ENCODE measurements at places on chromosomes 5 and 9.
A peak's percentile ranks its signal among the peaks of the same experiment; 100 is the strongest.

DNA sequence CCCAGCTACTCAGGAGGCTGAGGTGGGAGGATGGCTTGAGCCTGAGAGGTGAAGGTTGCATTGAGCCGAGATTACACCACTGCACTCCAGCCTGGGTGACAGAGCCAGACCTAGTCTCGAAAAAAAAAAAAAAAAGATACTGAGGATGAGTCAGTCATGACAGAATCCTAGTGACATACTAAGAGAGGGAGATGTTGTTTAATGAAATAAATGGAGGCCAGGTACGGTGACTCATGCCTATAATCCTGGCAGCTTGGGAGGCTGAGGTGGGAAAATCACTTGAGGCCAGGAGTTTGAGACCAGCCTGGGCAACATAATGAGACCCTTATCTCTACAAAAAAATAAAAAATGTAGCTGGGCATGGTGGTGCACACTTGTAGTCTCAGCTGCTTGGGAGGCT, 107.2 kb downstream of the ZFAND5 start:
- DNase-seq: peak; percentile 54

GRCh38 chr5:17714186-17714585, 79.9 kb downstream of the TAF11L14 start:
- no peak for DNase-seq

GRCh38 chr9:10230512-10230911, 382.3 kb downstream of the PTPRD start:
- DNase-seq: no peak

DNA sequence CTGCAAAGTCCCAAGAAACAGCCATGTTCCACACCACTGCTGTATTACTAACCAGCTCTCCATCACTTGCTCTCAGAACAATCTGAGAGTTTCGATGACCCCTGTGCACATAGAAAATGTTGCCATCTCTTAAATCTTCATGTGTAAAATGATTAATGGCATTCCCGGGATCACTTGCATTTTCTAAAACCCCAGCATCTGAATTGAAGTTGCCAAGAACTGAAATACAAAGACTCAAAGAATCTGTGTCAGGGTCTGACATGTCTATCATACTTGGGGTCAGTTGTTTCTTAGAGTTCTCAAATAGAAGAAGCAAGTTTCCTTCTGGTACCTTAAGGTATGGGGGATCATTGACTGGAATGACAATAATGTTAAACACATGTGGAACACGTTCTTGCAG, 115.1 kb downstream of the ESM1 start:
- no peak for DNase-seq

DNA sequence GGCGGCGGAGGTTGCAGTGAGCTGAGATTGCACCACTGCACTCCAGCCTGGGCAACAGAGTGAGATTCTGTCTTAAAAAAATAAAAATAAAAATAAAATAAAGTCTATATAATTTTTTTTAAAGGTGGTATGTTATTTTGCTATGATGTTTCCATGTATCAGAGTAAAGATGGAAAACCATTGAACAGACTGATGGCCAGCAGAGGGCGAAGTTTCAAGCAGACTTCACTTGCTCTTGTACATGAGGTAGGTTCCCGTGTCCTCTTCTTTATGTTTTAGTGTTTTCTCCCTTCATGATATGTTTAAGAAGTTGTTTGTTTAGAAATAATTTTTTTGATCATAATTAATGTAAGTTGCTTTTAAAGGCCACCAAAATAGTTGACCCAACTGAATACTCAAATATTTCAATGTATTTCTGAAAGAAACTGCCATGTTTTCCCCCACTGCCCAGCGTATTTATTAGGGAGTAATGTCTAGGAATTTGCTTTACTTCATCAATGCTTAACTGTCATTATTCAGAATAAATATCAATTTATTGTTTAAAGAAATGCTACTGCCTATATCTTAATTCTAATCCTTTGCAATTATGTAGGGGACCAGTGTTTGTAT, 146.4 kb downstream of the HACD4 start:
- peak; percentile 54 for DNase-seq

DNA sequence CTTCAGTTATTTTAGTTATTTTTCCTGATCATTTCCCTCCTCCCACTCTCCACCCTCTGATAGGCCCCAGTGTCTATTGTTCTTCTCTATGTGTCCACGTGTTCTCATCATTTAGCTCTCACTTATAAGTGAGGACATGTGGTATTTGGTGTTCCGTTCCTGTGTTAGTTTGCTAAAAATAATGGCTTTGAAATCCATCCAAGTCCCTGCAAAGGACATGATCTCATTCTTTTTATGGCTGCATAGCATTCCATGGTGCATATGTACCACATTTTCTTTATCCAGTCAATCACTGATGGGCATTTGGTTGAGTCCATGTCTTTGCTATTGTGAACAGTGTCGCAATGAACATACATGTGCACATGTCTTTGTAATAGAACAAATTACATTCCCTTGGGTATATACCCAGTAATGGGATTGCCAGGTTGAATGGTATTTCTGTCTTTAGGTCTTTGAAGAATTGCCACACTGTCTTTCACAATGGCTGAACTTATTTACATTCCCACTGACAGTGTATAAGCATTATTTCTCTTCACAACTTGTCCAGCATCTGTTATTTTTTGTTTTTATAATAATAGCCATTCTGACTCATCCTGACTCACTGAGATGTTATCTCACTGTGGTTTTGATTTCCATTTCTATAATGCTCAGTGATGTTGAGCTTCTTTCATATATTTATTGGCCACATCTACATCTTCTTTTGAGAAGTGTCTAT, 17.2 kb upstream of the DIRAS2 start:
- DNase-seq: peak; percentile 66

- peak; percentile 44 for DNase-seq
Observed at GRCh38 chr9:128254855-128255759, 20.7 kb downstream of the GOLGA2 start.

- peak; percentile 52 for DNase-seq
Observed at GRCh38 chr5:171520300-171521174, 101.1 kb downstream of the FGF18 start.

DNA sequence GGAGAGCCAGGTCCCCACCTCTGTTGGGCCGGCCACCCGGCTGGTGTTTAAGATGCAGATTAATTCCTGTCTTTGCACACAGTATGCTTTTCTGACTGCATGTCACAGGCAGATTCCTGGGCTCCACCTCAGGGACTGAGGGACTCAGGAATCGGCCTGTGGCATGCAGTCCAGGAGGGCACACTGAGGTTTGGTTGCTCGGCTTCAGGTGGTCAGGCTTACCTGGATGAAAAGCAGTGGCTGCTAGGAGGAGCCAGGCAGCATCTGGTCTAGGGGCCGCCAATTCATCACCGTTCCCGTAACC, 1.1 kb downstream of the WDR5 start:
- DNase-seq: peak; percentile 5

DNA sequence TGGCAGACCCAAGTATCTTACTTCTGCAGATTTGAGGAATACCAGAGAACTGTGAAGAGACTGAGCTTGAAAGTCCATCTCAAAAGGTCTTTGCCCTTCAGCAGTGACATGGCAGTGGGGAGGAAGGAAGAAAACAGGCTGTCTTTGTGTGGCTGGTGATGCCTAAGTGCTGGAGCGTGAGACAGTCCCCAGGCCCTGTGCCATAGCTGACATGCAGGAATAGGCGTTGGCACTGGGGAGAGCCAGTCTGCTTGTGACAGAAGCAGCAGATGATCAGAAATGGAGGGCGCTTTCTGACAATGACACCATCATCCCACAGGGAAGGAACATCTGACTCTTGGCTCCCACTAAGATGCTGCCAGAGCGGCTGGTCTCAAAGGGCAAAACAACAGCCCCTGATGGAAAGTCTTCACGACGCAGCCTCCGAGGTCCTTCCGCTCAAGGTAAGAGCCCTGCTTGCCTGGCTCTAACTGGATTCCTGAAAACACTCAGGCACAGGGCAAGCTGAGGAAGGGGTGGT, 15.5 kb upstream of the GLRX start:
- DNase-seq: no peak

GRCh38 chr5:135449644-135450043, 2.5 kb upstream of the DCANP1 start:
- DNase-seq: no peak

- peak; percentile 17 for DNase-seq
Observed at GRCh38 chr9:81521892-81522291, 167.5 kb downstream of the TLE1 start.

- no peak for DNase-seq
Observed at GRCh38 chr5:109225716-109226625, 183.8 kb downstream of the PJA2 start.

DNA sequence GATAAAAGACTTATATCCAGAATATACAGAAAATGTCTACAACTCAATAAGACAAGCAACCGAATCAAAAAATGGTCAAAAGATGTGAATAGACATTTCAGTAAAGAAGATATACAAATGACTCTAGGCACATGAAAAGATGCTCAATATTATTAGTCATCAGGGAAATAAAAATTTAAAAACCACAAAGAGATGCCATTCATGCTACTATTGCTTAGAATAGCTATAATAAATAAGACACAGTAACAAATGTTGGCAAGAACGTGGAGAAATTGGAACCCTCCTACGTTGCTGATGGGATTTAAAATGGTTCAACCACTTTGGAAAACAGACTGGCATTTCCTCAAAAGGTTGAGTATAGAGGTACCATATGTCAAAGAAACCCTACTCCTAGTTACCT, 39.8 kb downstream of the POLK start:
- DNase-seq: peak; percentile 67

GRCh38 chr9:117987945-117988344, 283.7 kb downstream of the TLR4 start:
- DNase-seq: no peak

DNA sequence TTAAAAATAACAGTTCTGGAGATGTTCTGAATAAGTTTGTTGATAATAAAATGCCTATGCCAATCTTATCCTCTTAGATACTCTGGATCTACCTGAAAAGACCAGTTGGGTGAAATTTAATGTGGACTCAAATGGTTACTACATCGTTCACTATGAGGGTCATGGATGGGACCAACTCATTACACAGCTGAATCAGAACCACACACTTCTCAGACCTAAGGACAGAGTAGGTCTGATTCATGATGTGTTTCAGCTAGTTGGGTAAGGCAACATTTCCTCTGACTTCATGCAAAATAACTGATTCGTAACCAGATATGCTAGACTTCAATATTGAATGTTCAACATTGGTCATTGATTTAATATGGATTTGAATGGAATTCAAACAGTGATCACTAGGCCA, 27.0 kb downstream of the ERAP2 start:
- peak; percentile 24 for DNase-seq

GRCh38 chr9:83238871-83239640, 176.1 kb upstream of the RASEF start:
- no peak for DNase-seq

- no peak for DNase-seq
Observed at GRCh38 chr5:16841416-16841815, 94.7 kb downstream of the MYO10 start.

- DNase-seq: no peak
Observed at GRCh38 chr5:1764606-1764960, 35.1 kb downstream of the MRPL36 start.

DNA sequence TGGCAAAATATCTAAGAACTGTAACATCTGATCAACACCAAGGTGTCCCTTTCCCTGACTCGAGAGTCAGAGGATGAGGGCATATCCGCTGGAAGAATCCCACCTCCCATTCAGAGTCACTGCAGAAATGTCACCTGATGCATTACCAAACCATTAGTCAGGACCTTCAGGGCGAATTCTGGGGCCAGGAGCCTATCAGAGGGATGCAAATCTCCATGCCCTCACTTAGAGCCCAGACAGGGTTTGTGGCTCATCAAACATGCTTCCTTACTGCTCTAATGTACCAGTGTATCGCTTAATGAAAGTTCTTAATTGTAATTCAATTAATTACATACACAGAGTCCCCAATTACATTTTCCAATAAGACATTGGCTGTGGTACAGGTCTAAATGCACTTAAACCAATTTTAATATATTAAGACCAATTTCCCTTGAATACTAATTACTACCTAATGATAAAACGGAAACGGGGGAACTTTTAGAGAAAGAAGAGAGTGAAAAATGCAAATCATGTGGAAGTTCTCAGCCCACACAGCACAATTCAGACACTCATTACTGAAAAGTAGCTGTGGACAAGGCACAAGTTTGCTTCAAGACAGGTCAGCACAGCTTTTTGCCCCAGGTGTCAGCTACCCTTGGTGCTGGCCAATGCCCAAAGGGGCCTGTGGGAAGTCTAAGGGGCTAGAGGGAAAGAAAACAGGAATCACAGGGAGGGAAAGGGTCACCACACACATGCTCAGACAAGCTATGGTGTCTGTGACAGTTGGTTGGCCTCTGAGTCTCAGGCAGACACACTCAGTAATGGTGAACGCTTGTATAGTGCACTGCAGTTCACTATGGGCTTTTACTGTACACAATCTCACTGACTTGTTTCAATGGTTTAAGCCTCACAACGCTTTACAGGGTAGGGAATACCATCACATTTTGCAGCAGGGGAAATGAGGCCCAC, 211.6 kb downstream of the MAPKAP1 start:
- DNase-seq: peak; percentile 79

DNA sequence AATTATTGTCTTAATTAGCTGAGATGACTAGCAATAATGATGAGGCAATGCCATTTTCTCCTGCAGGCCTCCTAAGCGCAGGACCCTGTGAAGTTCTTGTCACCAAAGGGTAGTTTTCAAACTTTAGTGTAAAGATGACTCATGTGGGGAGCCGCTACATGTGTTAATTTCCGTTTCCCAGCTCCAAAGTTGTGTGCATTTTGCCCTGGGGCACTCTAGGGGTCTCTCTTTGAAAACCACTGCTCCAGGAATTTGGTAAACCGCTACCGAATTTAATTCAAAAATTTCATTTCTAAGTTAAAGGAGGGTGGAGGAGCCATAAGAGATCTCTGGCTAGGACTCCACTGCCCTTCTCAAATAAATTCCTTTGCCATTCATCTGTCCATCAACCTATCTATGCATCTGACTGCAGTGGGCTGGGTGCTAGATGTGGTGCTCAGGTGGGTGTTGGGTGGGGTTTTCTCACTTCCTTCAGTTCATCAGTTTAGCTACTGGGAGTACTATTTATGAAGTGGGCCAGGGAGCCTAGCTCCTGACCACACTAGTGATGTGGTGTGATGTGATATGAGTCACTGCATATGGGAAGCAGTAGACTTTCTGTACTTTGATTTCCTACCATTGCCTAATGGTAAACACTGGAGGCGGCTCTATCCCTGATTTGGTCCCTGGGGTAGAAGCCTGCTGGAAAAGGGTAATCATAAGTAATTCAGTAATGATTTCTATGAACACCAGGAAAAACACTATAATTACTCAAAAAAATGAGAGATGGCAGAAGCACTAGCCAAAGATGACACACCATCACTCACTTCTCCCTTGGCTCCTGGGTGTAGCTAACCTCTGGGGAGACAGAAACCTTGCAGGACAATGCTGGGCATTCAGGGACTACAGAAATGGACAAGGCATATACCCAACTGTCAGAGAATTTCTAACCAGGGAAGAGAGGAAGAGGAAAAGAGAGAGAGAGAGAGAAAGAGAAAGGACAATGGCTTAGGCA, 4.0 kb upstream of the ZSWIM6 start:
- peak; percentile 65 for DNase-seq

- DNase-seq: no peak
Observed at GRCh38 chr5:107808671-107809137, 138.0 kb upstream of the EFNA5 start.

- DNase-seq: no peak
Observed at GRCh38 chr9:99265691-99266090, 43.6 kb downstream of the SEC61B start.

GRCh38 chr9:116274293-116274692, 120.7 kb downstream of the PAPPA start:
- no peak for DNase-seq

GRCh38 chr5:157109744-157110143, 900 bp upstream of the HAVCR2 start:
- DNase-seq: no peak

GRCh38 chr5:157484768-157485167, 24.8 kb downstream of the NIPAL4 start:
- no peak for DNase-seq

GRCh38 chr9:113219969-113220368, 1.1 kb downstream of the FKBP15 start:
- DNase-seq: no peak
